T-helper 17 cell (primary cell): ENCODE measurements at places on chromosomes 13 and 19.

- no peak for DNase-seq
These were observed 4.4 kb upstream of the ZNF446 start for GRCh38 chr19:58471736-58472135.

DNA sequence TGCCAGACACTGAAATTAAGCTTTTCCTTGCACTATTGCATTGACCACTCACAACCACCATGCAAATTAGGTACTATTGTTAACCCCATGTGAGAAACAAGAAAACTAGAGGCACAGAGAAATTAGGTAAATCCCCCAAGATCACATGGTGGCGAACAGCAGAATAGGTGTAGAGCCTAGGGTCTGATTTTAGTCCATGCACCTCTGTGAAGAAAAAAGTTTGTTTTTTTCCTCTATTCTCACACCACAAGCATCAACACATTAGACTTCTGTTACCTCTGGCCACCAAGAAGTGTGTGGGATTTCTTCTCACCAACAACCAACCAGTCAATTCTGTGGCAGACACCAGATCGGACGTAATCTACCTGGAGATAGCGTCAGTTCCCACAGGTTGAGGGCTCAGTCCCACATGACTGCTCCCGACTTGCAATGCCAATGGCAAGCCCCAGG is 391.9 kb downstream of the COG6 start:
- no peak for DNase-seq

- DNase-seq: no peak
These were observed 6.5 kb upstream of the RLN3 start for GRCh38 chr19:14021474-14021873.

- no peak for DNase-seq
These were observed 916.7 kb downstream of the PCDH9 start for GRCh38 chr13:66313413-66313812.

DNA sequence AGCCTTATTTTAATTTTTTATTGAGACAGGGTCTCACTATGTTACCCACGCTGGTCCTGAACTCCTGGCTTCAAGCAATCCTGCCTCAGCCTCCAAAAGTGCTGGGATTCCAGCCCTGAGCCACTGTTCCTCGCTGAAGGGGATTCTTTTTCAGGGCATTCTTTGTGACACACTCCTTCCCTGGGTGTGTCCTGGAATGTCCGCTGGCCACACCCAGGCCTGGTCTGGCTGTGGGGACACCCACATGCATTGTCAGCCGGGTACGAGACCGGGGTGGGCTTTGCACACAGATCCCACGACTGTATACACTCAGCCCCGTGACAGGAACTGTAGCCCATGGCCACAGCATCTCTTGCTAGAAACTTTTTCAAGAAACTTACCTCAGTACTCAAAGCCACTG is 34.4 kb upstream of the GATAD2A start:
- no peak for DNase-seq

DNA sequence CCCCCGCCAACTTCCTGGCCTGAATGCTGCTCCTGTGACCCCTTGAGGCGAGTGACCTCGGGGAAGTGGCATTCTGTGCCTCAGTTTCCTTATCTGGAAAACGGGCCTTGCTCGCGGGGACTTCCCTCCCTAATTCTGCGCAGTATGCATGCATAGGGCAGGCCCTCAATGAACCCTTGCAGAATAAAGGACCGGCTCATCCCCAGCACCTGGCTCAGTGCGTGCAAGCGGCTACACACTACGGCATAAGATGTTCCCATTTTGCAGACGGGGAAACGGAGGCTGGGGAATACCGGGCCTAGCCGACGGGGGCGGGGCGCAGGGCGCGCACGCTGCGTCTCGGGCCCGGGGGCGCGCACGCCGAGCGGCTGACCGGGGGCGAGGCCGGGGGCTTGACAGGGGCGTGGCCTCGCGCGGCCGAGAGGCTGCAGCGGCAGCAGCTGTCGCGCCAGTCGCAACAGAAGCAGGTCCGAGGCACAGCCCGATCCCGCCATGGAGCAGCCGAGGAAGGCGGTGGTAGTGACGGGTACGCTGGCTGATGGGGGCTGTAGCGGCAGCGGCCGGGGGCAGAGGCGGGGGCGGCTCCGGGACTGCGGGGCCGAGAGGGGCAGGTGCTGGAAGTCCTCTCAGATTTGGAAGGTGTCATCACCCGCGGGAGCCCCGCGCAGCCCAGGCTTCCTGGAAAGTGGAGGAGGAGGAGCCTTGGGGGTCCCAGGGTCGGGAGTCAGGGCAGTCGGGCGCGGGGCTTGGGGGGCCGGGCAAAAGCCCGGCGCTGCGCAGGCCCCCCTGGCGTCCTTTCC is at the start of gene PGPEP1:
Gene PGPEP1 (plus strand): TSS at position 409 of the 800 bp plus-strand sequence. CDS start 84 bp downstream, at position 493.
- peak; percentile 53 for DNase-seq

DNA sequence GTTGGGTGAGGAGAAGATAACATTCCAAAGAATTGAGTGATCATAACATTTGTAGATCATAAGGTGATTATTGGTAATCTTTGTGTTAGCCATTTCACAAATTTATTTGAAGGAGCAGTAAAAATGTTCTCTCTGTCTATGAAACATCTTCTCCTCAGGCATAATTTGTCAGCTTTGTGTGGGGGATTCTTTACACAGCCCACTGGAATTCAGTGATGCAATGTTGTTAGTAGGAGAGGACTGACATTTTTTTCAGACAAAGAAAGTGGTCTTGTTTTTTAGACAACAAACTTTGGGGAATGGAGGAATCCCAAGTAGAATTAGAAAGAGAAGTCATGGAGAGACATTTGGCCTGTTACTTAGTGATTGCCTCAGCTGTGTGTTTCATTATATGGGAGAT is 100.3 kb downstream of the ITGBL1 start:
- DNase-seq: no peak

GRCh38 chr13:48004201-48004600 is 3.1 kb upstream of the SUCLA2 start:
- DNase-seq: no peak

DNA sequence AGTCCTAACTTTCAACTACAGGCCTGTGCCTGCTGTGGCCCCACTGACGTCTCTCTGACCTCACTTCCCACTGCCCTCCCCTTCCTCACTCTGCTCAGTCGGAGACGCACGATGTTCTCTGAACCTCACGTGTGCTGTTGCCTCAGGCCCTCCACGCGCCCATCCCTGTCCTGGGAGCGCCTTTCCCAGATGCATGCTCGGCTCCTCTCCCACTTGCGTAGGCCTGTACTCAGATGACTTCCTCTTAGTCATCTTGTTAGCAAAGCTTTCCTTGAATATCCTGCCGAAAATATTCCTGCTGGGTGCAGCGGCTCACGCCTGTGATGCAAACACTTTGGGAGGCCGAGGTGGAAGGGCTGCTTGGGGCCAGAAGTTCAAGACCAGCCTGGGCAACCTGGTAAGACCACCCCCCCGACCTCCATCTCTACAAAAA is 9.3 kb upstream of the SYT5 start:
- DNase-seq: no peak

GRCh38 chr19:29247471-29247870 is 34.5 kb upstream of the UQCRFS1 start:
- DNase-seq: no peak

- DNase-seq: no peak
These were observed 26.8 kb downstream of the ZNF350 start for GRCh38 chr19:51959791-51960190.

DNA sequence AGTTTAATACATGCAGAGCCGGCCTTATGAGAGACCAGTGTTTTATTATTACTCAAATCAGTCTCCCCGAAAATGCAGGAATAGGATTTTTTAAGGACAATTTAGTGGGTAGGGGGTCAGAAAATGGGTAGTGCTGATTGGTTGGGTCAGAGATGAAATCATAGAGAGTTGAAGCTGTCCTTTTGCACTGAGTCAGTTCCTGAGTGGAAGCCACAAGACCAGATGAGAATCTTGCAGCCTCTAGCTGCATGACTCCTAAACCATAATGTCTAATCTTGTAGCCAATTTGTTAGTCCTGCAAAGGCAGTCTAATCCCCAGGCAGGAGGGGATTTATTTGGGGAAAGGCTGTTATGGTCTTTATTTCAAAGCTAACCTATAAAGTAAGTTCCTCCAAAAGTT is 1163.9 kb downstream of the DIAPH3 start:
- DNase-seq: no peak

- no peak for DNase-seq
These were observed 275.0 kb upstream of the MIR17HG start for GRCh38 chr13:91072486-91072885.

DNA sequence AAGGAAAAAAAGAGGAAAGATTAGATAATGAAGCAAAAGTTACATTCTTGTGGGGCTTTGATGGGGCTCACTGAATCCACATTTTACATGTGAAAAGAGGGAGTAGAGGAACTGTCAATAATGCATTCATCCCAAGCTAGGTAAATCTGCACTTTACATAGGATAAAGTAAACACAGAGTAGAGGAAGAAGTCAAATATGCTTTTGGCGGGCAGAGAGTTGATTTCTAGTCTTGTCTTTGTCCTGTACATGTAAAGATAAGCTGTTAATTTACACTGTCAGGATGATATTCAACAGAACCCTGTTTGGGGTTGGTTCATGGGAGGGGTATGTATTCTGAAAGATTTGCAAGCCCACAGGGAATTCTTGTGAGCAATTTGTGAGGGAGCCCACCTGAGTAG is 18.0 kb upstream of the TNFRSF19 start:
- DNase-seq: no peak

- DNase-seq: no peak
These were observed 88.1 kb downstream of the POSTN start for GRCh38 chr13:37510441-37510840.

- DNase-seq: peak; percentile 40
These were observed 34.8 kb upstream of the C1QTNF9 start for GRCh38 chr13:24274452-24275021.

DNA sequence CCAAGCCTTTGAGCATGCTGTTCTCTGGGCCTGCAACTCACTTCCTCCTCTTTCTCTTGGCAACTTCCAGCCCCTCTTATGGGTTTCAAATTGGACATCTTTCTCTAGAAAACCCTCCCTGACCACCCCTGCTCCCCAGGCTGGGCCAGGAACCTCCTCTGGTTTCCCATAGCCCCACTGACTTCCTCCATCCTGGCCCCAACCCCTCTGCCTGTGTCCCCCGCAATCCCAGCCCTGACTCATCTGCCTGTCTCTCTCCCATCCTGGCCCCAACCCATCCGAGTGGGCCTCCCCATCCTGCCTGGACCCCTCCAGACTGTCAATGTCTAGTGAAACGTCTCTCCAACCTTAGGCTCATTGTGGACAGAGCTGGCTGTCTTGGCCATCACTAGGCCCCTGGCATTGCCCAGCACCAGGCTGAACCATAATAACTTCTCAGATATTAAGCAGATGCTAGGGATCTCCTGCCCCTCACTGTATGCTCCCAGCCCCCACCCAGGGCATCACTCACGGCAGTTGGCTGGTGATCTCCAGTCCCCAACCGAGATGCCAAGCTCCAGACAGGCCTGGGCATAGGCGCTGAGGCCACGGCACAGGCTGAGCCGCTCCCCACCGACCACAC is 16.8 kb downstream of the FCGBP start:
- no peak for DNase-seq

- no peak for DNase-seq
These were observed 45.3 kb downstream of the NWD1 start for GRCh38 chr19:16764793-16765433.

DNA sequence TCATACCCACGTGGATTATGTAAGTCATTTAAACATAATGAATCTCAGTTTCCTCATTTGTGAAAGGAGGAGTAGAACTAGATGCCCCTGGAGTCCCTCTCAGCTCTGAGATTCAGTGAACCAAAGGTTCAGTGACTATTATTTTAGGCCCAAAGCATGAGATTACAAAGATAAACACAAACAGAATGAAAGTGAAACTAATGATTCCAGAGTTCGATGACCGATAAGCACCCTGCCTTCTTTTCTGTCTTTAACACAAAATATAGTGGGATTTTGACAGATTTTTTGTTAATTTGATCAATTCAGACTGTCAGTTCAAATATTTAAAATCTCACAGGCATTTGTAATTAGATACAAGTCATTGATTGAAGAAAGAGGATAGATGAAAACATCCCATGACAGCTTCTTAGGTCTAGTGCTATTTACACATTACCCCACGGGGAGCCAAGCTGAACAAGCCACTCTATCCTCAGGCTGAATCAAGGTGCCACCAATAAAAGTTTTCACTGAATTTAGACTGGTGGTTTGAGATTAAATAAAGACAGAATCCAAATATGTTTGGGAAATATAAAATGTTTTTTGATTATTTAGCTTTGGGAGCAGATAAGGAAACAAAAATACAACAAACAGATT is 64.6 kb upstream of the RAP2A start:
- DNase-seq: no peak

DNA sequence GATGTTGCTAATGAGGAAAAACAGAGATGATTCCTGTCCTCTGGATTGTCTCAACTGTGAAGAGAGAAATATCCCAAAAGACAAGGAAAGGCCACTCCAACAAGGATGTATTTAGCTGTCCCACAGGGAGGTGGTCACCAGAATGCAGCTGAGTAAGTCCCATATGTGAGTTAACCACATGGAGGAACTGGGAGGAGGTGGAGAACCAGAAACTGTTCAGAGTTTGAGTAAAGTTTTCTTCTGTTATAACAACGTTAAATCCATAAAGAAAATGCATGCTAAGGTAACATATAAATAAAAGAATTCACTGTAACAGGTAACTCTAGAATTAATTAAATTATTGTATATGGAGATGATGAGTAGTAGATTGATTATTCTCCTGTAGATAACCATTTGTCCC is 5.3 kb downstream of the ZNF763 start:
- no peak for DNase-seq

GRCh38 chr13:22925881-22926747 is 254.7 kb upstream of the SGCG start:
- no peak for DNase-seq

- DNase-seq: no peak
These were observed 4.8 kb downstream of the STK24 start for GRCh38 chr13:98571955-98572662.

- no peak for DNase-seq
These were observed 10.8 kb downstream of the CEACAM18 start for GRCh38 chr19:51489113-51489512.

DNA sequence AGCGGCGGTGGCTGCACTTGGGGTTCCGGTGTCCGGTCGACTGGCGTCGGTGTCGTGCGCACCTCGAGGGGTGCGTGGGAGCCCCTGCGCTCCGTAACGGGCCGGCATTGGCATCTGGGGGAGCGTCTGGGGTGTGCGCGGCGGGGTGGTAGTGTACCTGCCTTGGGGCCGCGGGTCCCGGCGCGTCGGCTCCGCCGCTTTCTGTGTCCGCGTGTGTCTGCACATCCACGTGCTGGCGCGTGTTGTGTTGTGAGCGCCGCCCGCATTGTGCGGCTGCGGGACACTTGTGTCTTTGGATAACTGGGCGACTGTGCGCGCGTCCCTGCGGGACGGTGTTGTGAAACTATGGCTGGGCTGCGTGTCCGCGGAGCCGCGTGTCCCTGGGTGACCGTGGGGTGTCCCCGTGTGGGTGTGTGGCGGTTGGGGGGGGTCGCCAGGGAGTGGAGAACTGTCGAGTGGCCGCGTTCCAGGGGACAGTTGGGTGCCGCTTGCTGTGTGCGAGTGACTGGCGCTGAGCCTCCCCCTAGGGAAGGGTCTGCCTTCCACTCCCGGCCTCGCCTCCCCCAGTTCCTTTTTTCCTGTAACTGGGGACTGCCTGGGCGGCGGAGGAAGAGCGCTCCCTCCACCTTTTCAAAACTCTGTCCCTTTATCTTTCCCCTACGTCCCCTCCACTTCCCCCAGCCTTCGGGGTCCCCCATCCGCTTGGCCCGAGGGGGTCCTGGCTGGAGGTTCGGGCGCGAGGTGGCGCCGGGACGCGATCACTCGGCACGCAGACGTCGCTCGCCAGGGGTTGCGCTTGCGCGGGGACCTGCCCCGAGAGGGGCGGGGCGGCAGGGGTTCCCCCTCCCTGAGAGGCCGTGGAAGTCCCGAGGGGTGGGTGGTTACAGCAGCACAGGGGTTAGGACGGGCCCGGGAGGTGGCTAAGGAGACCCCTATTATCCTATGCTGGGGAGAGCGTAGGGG is 5.7 kb upstream of the NFIC start:
- DNase-seq: peak; percentile 75

- DNase-seq: peak; percentile 39
These were observed 161.6 kb downstream of the KDM4B start for GRCh38 chr19:5130371-5131030.
